ENCODE measurements at places on chromosomes 16 and 17. TPM values are rescaled to one million over a fixed set of nuclear protein-coding genes. Genes with fewer than 3 reads are reported as not detected.

Gene TMEM92
- total RNA-seq: 26.6 TPM

Gene NPTX1
- total RNA-seq: 85.9 TPM

Gene MEIOB
- total RNA-seq: 1.7 TPM

Gene ST6GALNAC1
- total RNA-seq: not detected

Gene CEP295NL
- total RNA-seq: 0.39 TPM

Gene TMIGD1
- not detected for total RNA-seq

Gene KANSL1
- 22.2 TPM for total RNA-seq

Gene SLC2A4
- total RNA-seq: 0.13 TPM

Gene RPL27
- 2,853 TPM for total RNA-seq

Gene TP53TG3
- total RNA-seq: 0.57 TPM

Gene KRT28
- not detected for total RNA-seq

Gene EME2
- 7.4 TPM for total RNA-seq

Gene SULT1A2
- not detected for total RNA-seq

Gene IL17C
- not detected for total RNA-seq

Gene CACNG4
- 11.9 TPM for total RNA-seq

Gene UMOD
- total RNA-seq: not detected

Gene NTN3
- not detected for total RNA-seq

Gene TMEM204
- not detected for total RNA-seq

Gene WFDC1
- not detected for total RNA-seq

Gene AIPL1
- total RNA-seq: not detected

Gene FBXW10
- total RNA-seq: 0.96 TPM

Gene AURKB
- 166 TPM for total RNA-seq
